Midbrain (tissue), 1 donor: ENCODE measurements at places on chromosomes 11 and 22.

GRCh38 chr22:20418211-20418788 lies 19.3 kb downstream of the SCARF2 start:
- DNase-seq = peak; percentile 78

DNA sequence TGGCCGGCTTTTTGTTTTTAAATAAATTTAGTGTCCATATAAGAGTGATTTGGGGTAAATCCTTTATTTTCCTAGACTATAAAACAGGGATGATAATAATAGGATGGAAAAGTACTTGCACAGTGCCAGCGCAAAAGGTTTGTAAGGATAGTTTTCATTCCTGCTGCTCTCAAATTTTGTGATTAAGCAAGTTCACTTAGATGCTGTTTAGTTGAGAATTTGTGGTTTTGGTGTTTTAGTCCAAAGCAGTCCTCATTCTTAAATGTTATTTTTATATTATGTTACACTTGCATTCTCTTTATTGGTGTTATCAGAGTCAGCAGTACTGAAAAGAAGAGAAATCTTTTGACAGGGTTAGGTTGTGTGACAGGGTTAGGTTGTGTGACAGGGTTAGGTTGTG lies 47.9 kb downstream of the PPP6R3 start:
- no peak for DNase-seq

GRCh38 chr11:62457478-62457877 lies 38.6 kb downstream of the SCGB1A1 start:
- no peak for DNase-seq

GRCh38 chr22:33593818-33594217 lies 326.5 kb downstream of the LARGE1 start:
- DNase-seq = no peak

GRCh38 chr22:47127441-47127871 lies 365.0 kb downstream of the TBC1D22A start:
- no peak for DNase-seq

DNA sequence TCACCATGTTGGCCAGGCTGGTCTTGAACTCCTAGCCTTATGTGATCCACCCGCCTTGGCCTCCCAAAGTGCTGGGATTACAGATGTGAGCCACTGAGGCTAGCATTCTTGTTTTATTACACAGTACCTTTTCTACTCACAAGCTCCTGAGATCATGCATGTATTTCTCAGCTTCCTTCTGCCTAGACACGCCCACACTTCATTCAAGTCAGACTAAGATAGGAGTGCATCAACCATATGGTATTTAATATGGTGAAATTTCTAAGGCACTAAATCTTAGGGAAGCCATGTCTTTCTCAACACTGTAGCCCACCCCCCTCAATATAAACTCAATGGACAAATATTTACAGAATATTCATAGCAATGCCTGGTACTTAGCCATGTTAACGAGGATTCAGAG lies 62.1 kb downstream of the SLC25A17 start:
- no peak for DNase-seq

- DNase-seq = no peak
Measured at GRCh38 chr11:89508544-89508943, 17.4 kb upstream of the NOX4 start.

GRCh38 chr11:33116535-33116934 lies 44.7 kb downstream of the CSTF3 start:
- no peak for DNase-seq

- no peak for DNase-seq
Measured at GRCh38 chr22:45843031-45843430, 133.9 kb downstream of the WNT7B start.

DNA sequence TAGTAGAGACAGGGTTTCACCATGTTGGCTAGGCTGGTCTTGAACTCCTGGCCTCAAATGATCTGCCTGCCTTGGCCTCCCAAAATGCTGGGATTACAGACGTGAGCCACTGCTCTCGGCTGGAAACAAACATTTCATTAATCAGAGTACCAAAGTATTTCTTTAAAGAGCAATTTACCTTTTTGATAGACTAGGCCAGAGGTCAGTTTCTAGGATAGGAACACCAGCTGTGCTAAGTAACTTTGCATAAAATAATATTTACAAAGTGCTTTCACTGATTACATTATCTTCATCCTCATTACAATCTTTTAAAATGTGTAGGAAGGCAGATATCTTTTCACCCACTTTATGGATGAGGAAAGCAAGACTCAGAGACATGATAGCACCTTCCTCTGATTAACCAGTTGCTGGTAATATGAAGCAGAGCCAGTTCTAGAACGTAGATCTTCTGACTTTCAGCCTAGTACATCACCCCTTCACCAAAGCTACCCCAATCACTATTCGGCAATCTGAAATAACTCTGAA lies 355.2 kb downstream of the SOX6 start:
- no peak for DNase-seq

DNA sequence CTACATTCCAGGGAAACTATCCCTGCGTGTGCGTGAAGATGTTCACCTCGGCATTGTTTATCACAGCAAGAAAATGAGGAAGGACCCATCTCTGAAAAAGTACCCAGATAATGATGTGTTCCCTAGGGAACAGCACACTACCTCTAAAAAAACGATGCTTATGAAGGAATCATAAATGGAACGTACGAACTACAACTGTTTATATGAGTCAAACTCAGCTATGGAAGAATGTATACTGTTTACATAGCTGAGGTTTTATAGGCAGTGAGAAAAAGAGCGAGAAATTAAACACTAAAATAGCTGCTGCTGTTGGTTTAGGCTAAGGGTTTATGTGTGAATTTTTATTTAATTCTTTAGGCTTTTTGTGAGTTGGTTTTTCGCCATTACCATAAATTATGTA lies 48.9 kb downstream of the APOL1 start:
- DNase-seq = no peak

DNA sequence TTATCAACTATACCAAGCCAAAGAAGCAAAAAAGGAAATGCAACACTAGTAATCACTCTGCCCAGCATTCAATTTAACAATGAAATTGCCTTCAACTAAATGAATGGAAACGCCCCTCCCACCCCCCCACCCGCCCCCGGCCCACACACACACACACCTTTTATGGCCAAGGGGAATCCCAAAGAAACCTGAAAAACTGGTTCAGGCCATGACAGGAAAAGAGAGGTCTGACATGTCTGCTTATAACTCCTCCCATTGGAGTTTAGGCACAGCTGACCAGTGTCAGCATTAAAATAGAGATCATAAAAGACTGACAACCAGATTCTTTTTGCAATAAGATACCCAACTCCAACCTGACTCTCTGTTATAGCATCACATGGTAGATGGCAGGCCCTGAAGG lies 42.6 kb downstream of the ACER3 start:
- no peak for DNase-seq

DNA sequence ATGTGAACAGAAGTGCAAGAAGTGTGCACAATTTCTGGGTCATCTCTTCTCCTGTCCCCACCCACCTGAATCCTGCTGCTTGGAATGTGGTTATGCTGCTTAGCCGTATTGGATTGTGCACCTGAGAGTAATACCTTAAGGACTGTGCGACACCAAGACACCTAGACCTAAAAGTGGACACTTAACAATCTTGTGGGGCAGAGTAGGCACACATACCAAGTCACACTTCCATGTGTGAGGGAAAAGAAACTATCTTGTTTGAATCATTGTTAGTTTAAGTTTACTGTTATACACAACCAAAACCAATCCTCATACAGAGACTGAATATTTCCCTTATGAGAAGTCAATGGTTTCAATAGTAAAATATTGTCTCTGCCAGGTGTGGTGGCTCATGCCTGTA lies 93.7 kb downstream of the CCDC83 start:
- no peak for DNase-seq

- DNase-seq = no peak
Measured at GRCh38 chr11:117909611-117910382, 19.4 kb downstream of the TMPRSS13 start.

DNA sequence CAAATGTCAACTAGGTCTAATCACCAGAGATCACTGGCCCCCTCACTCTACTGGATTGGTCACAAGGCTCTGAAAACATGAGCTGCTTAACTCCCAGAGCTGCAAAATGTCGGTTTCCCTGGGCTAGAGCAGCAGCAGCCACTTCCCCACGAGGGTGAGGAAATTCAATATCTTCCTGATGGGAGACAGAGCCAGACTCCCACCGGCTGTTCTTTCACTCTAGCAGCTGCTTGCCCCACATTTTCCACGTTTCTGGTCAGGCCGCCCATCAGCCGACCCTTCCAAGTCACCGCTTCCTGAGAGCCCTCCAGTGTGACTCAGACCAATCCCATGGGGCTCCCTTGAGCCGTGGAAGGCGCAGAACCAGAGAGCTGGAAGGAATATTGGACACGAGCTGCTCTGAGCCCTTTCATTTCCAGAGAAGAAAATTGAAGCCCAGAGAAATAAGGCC lies 227.0 kb downstream of the ADAMTS15 start:
- DNase-seq = no peak

DNA sequence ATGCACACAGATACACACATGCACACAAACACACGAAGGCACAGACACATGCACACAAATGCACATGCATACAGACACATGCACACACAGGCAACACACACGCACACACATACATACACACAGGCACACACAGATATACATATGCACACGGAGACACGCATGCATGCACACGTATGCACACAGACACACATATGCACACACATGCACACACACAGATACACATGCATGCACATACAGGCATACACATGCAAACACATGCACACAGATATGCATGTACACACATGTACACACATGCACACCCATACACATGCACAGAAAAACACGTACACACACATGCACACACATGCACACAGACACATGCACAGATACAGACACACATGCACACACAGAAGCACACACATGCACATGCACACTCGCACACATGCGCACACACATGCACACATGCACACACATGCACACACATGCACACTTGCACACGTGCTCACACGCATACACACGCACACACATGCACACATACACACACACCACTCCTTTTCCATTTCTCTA lies 70.8 kb upstream of the ALDH3B2 start:
- DNase-seq = no peak

DNA sequence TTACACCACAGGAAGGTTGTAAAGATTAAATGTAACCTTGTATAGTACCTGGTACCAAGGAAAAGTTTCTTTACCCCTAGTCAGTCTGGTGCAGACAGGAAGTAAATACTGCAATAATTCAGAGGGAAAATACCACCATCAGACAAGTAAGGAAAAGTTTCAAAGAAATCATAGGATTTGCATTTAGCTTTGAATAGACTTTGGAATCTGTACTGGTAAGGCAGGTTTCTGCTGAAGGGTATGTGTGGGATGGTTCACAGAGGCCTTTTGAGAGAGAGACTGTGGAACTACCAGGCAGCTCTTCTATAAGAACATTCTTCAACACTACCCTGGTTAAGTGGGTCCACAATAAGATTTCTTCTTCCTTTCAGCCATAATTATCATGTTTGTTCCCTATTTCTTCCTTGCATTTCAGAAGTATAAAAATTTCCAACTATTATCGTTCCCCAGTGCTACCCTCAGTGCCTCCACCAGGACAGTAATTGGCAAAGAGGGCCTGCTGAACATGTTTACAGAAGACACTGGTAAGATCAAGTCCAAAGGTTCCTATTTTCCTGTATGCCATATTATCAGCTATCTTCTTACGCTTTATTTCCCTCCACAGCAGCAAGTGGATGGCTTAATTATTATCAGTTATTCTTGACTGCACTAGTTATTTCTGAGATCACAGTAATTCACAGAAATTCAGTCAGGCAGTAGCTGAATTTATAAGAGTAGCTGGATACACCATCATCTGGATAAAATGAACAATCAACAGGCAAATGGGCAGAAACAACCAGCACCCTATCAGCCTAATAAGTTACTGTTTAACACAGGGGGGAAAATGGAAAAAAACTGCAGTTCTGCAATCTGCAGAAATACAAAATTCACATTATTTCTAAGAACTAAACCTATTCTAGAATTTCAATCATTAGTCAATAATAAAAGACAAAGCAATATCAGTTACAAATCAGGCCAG lies 48.5 kb downstream of the PITPNB start:
- DNase-seq = no peak

DNA sequence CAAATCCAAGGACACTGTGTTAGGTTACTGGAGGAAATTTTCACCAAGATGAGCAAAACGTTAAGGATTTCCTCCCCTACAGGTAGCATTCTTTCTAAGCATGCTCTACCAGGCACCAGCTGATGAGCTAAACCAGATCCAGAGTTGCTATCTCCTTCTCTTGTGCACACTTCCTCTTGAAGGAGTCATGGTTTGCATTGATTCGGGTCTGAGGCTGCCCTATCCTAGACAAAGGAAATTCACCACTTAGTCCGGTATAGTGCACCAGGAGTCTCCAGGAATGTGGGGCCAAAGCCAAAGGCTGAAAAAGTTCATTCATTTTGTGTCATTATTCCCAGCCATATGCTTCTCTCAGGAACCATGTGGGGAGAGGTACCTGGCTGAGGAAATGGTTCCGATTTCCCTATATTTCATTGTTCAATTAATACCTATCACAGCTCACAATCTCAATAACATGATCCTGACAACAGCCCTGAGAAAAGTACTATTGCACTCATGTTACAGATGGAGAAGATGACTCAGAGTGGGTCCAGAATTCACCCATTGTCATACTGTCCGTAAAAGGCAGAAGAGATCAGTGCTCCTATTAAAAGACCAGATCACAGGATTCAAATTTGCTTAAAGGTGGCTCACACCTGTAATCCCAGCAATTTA lies 39.1 kb downstream of the SLC35F2 start:
- DNase-seq = no peak

DNA sequence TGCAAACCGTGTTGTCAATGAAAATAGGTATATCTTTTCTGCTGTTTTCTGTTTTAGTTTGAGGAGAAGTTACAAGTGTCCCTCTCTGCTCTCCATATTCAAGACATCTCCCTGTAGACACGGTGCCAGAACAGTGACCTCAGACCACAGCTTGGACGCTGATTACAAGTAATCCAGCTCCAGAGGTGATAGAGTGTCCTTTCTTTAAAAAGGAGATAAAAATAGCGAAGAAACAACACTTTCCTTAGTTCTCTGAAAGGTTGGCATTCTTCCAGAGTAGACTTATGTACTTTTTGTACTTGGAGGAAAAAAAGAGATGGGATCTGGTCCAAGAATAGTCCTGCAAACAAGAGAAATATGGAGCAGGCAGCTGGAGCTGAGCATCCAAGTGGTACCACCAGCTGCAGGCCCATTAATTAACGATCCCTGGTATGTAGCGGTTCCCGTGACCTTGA lies 43.0 kb upstream of the WT1 start:
- no peak for DNase-seq

DNA sequence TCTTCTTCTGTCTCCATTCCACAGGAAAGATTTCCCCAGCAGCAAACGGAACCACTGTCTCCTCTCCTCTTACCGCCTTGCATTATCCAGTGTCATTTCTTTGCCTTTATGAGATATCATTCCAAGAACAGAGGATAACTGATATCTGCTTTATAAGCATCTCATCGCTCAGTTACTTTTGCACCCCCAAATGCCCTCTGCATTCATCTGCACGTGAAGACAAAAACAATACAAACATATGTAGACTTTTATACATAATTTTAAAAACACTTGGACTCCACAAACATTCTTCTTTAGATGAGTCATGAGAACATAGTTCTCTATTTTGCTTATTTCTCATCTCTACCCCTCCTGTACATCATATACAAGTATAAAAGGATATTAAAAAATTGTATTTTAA lies 512 bp upstream of the OR51T1 start:
- no peak for DNase-seq

- DNase-seq = peak; percentile 65
Measured at GRCh38 chr22:38981992-38982927, at the start of gene APOBEC3B. Gene APOBEC3B (plus strand): TSS chr22:38982347. CDS start chr22:38982454, 107 bp downstream.
